ENCODE measurements at places on chromosomes 4 and X. TPM values are rescaled to one million over a fixed set of nuclear protein-coding genes. Genes with fewer than 3 reads are reported as not detected.

Gene SLC6A14
- not detected for total RNA-seq

- DNase-seq: no peak
Measured at GRCh38 chr4:174539571-174539970, 17.3 kb upstream of the HPGD start.

DNA sequence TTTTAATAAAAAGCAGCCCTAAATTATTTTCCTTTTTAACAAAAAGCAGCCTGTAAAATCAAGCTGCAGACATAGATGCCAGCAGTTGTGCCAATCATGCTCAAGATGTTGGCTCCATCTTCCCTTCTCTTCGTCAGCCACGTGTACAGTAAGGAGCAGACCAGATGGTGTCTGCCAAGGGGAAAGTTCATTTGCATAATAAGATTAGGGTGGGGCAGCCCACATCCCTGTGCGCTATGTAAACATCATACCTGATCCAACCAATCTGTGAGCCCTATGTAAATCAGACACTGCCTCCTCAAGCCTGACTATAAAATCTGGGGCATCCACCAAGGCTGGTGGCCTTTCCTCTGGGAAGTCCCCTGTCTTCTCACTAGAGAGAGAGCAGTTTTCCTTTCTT is 23.1 kb upstream of the C1GALT1C1 start:
- no peak for DNase-seq

GRCh38 chr4:146269228-146269653 is 54.9 kb downstream of the REELD1 start:
- DNase-seq: no peak

All from testis (tissue), 5 donors.